ENCODE measurements at places on chromosomes 2 and 18.

DNA sequence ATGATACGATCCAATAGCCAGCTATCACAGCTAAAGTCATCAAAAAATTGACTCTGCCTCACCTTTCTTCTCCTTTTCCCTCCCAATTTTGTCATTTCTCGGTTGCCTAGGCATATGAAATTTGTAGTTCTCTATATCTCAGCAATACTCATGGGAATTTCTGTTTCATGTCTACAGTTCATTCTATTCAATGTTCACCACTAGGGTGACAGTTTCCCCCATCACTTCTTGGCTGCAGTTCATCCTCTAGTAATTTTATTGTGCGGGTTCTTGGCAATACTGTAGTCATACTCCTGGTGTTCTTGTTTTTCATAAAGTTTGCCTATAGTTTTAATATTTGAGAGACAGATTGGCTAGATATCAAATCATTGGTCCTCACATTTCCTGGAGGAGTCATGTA, 872.2 kb upstream of the ID2 start:
- DNase-seq: no peak

- no peak for DNase-seq
Measured at GRCh38 chr2:62597323-62597722, 91.3 kb upstream of the TMEM17 start.

GRCh38 chr2:102304711-102305611, 6.4 kb upstream of the IL1RL1 start:
- DNase-seq: no peak

GRCh38 chr2:10287761-10288160, 14.9 kb upstream of the HPCAL1 start:
- no peak for DNase-seq

GRCh38 chr2:207338220-207338607, 172.5 kb upstream of the KLF7 start:
- DNase-seq: no peak

Data from activated naive CD4-positive, alpha-beta T cell (primary cell).